Mesenteric fat pad (tissue), 1 donor: ENCODE measurements at places on chromosomes 6 and 20. TPM values are rescaled to one million over a fixed set of nuclear protein-coding genes. Genes with fewer than 3 reads are reported as not detected.

The TPD52L1 gene
- total RNA-seq = 24.6 TPM

The BMP7 gene
- 0.16 TPM for total RNA-seq

DNA sequence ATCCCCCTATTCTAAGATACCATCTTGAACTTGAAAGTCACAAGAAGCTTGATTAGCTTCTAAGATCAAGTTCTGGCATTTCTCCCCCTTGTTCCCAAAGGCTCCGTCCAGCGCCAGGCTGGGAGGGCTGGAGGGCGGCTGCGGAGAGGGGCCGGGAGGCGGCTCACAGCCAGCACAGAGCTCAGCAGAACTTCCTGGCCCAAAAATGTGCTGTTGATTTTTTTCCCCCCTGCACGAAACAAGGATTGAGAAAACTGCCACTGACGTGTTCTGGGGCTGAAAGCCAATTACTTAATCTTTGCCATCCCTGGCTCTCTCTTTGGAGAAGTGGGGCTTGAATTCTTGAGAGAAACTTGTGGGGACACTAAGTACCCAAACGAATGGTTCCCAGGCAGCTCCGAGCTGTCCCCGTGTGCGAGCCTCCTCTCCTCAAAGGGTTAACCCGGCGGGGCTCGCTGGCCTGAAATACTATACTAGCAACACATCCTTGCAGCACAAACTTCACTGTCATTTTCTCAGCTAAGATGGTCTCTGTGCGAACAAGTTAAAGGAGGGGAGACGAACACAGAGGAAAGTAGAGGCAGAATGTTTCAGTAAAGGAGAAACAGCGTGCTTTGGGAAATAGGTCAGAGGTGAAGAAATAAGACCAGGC, 452 bp downstream of the TRAF3IP2 start:
- no peak for DNase-seq

DNA sequence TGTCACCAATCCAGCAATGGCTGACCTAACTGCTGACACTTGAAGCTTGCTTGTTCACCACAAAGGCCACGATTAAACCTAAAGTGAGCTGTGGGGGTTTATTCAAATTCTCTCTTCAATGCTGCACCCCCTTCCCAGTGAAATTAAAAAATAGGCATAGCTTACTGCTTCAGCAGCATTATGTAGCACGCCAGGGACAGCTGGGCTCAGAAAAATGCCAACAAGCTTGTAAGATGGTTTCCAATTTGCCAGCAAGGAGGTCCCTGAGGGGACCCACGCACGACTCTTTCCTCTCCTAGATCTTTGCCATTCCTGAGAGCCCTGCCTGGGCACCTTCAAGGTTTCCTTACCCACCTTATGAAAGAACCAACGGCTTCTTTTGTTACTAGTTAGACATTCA, 113.5 kb upstream of the CDH4 start:
- no peak for DNase-seq

- DNase-seq = no peak
These were observed 318.2 kb upstream of the POU3F2 start for GRCh38 chr6:98516206-98516605.
